Stimulated activated CD4-positive, alpha-beta T cell treated with anti-CD3 and anti-CD28 coated beads, Interleukin-12 subunit alpha, Interleukin-12 subunit beta, amount 100 ng/mL, for 48 hours (primary cell): ENCODE measurements at places on chromosomes 2 and 18.

DNA sequence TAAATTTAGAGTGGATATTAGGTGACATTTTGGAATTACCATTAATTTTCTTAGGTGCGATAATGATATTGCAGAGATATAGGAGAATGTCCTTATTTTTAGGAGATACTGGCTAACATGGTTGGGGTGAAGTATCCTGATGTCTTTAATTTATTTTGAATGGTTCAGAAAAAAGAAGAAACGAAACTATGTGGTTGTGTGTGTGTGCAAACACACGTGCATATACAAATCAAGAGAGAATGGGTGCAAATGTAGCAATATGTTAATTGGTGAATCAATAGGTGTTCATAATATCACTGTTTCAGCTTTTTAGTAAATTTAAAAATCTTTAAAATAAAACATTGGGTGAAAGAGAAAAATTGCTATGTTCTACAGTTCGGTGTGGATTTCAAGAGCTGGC is 140.9 kb downstream of the DIS3L2 start:
- DNase-seq, result no peak

DNA sequence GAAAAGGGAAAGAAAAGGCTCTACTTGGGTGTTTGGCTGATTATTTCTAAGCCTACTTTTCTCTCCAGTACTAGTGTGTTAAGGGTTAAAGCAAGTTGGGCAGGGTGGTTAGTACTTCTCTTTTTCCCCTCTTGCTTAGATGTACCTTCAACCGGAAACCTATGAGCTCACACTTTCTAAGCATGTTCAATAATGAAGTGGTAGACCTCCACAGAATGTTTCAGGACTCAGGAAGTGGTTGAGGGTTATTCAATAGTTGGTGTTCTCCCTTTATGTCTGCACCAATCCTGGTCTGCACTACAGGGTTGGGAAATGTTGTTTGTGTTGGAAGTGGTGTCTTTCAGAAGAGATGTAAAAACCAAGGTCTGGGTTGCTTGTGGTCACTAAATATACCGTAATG is 137.1 kb downstream of the ZEB2 start:
- no peak for DNase-seq

GRCh38 chr2:207423886-207424285 is 105.9 kb upstream of the CREB1 start:
- peak; percentile 23 for DNase-seq

GRCh38 chr2:144414324-144414845 is 105.5 kb downstream of the ZEB2 start:
- DNase-seq, result peak; percentile 16

GRCh38 chr2:182330451-182331305 is 96.2 kb downstream of the PDE1A start:
- DNase-seq, result no peak

GRCh38 chr18:4084382-4084900 is 370.7 kb downstream of the DLGAP1 start:
- no peak for DNase-seq

- no peak for DNase-seq
These were observed 60.3 kb upstream of the PEX13 start for GRCh38 chr2:60957224-60957623.

GRCh38 chr2:184425083-184425482 is 173.2 kb upstream of the ZNF804A start:
- no peak for DNase-seq

GRCh38 chr2:32067549-32067948 is 4.2 kb downstream of the SPAST start:
- no peak for DNase-seq

DNA sequence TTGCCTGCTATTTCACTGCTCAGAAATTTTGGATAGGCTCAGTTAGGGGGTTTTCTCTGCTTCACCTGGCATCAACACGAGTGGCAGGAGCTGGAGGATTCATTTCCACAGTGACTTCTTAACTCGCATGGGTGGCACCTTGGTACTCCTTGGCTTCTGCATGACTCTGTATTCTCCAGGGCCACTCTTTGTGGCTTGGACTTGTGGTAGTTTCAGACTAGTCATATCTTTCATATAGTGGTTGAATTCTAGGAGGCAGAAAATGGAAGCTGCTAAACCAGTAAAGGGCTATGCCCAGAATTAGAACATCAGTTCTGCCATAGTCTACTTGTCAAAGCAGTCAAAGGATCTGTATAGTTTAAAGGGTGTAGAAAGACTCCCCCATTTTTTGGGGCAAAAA is 6.8 kb downstream of the MAIP1 start:
- no peak for DNase-seq

DNA sequence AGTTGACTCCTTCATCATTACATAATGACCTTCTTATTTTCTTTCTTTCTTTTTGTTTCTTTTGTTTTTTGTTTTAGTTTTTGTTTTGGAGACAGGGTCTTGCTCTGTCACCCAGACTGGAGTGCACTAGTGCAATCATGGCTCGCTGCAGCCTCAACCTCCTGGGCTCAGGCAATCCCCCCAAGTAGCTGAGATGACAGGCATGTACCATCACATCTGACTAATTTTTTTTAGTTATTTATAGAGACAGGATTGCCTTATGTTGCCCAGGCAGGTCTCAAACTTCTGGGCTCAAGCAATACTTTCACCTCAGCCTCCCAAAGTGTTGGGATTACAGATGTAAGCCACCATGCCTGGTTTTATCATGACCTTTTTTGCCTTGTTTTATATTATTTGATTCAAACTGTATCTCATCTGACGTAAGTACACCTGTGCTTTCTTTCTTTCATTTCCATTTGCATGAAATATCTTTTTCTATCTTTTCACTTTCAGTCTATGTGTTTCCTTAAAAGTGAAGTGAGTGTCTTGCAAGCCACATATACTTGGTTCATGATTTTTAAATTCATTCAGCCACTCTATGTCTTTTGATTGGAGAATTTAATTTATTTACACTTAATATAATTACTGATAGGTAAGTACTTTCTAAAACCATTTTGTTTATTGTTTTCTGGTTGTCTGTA is 39.1 kb downstream of the SP100 start:
- no peak for DNase-seq

DNA sequence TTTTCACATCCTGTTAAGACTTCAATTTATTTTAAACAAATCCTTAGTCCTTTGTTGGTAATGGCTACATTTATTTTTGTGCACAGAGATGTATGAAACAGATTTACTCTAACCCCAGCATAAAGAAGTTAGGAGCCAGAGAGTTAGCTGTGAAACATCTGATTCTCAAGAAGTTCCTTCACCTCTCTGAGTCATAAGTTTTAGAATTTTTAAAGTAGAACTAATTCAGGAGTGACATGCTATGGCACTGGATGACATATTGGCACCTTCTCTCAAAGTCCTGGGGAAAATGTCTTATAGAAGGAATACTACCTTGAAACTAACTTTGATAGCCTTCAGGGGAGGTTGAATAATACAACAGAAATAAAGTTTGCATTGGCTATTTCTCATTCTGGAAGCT is 6.4 kb upstream of the DSG2 start:
- DNase-seq, result no peak

GRCh38 chr2:158970241-158970751 is 1.9 kb downstream of the TANC1 start:
- no peak for DNase-seq

DNA sequence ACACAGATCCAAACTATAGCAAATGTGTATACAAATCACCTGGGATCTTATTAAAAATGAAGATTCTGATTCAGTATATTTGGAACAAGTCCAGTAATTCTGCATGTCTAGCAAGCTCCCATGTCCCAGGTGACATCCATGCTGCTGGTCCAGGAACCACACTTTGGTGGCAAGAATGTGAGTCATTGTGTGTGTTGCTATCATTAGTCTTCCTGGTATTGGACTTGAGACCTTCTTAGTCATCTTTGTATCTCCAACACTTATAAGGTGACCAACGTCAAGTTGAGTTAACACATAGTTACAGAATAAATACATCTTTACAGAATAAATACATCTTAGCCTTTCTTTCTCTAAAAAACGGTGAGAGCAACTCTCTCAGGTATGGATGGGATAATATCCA is 107.9 kb upstream of the NDUFV2 start:
- DNase-seq, result no peak

DNA sequence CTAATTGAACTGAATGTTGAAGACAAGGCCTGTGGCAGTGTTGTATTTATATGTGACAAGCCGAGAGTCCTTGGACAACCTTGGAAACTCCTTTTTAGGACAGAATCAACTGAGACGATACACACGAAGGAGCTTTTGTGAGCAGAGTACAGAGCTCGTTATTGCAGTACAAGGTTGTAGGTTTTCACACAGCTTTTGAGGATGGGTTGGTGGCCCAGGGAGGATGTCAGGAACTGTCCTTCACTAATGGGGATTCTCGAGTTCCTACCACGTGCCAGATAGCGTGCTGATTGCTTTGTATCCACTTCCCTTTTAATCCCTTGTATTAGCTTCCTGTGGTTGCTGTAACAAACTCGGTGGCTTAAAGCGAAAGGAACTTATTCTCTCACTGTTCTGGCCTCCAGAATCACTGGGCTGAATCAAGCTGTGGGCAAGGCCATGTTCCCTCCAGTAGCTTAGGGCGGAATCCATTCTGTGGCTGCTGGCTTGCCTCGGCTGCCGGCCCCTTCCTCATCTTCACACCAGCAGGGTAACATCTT is 20.2 kb downstream of the INPP4A start:
- no peak for DNase-seq

DNA sequence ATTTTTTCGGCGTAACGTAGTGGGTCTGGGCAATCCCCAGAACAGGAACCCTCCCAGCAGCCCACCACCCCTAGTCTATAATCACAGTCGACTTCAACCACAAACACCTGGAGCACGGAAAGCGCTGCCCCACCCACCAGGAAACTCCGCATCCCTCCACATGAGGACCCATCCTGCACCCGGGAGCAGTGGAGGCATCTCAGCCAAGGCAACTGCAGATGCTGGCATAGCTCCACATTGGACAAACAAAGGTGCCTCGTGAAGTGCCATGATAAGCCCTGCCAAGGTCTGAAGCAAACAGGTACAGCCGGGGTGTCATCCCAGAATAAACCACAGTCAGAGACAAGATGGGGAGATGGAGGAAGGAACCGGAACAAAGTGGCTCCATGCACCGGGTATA is 24.3 kb upstream of the COPS8 start:
- DNase-seq, result no peak

GRCh38 chr2:169891593-169892298 is 64.5 kb downstream of the UBR3 start:
- no peak for DNase-seq

DNA sequence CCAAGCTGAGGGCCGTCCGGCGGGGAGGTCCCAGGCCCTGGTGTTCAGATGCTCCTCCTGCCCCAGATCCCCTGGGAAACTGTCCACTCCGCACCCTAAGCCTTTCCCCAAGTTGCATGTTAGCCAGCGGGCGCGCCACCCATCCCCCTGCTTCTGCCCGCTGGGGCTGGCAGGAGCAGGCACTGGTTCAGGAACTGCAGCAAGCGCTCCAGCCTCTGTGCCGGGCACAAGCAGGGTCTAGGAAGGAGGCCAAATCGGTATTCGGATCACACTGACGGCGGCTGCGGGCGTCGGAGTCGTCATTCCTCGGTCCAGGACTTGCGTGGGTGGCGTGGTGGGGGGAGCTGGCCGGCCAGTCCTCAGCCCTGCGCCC is 53.7 kb downstream of the FAM168B start:
- DNase-seq, result no peak

GRCh38 chr18:5478261-5478660 is 65.5 kb downstream of the EPB41L3 start:
- DNase-seq, result no peak

GRCh38 chr2:65367524-65367923 is 64.9 kb downstream of the SPRED2 start:
- no peak for DNase-seq

GRCh38 chr2:139918982-139919381 is 1138.8 kb upstream of the NXPH2 start:
- DNase-seq, result no peak

GRCh38 chr2:53811601-53812000 is 24.8 kb downstream of the ERLEC1 start:
- no peak for DNase-seq

DNA sequence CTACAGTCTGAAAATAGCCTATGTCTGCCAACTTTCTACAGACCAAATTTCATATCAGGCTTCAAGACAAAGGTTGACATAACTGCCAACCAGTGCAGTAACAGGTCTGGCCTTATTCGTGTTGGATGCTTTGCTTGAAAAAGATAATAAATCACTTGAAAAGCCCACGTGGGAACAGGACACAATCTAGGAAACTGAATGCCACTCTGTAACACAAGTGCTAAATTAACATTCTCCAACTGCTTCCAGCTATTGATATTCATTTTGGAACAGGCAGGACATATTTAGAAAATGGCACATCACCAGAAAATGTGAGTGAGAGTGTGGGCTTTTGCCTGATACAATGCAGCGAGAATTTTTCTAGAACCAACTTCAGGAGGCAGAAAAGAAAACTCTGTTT is 165.9 kb upstream of the CCDC150 start:
- DNase-seq, result no peak

- DNase-seq, result no peak
These were observed 6.2 kb upstream of the NEU2 start for GRCh38 chr2:233026198-233026813.

DNA sequence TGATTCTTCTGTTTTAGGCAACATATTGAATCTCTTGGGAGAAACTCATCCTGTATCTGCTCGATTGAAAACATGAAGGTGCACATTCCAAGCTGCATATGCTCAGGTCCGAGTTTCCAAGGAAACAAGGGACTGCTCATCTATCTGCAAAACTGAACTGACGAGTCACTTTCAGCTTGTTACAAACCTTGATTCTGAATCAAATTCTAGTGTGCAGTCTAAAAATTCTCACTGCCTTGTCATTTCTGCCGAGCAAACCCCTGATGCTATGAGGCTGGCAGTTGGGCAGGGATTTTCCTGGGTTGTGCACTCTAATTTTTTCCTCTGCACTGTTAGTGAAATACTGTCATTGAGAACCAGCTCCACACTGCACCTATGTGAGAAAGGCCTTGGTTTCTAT is 101.3 kb upstream of the ETAA1 start:
- no peak for DNase-seq

DNA sequence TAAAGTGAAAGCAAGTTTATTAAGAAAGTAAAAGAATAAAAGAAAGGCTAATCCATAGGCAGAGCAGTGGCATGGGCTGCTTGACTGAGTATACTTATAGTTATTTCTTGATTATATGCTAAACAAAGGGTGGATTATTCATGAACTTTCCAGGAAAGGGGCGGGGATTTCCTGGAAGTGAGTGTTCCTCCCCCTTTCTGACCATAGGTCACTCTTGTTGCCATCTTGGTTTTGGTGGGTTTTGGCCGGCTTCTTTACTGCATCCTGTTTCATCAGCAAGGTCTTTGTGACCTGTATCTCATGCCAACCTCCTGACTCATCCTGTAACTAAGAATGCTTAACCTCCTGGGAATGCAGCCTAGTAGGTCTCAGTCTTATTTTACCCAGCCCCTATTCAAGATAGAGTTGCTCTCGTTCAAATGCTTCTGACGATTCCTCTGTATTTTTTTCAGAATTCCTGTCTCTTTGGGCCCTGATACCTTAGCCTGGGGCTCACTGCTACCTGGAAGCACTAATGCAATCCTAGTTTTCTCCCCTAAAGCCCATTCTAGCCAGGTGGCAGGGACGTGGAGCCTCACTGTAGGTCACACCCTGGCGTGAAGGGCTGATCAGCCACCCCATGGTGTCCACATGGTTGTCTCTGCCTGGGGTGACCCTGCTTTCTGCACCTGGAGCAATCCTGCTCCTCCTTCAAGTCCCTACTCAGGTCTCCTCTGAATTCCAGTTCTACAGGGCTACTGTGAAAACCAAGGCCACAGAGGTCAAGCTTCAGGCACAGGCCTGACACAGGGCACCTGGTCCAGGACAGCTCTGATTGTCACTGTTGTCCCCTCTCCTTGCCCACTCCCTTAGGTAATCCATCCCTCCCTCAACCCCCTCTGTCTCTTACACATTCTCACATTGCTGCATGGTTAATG is 6.0 kb upstream of the SLC35F6 start:
- DNase-seq, result no peak

- no peak for DNase-seq
These were observed 159.8 kb upstream of the ETAA1 start for GRCh38 chr2:67237288-67237687.
